ENCODE measurements at places on chromosomes 5 and 9.

- DNase-seq, result no peak
Observed at GRCh38 chr9:83032065-83032625, 30.8 kb downstream of the RASEF start.

GRCh38 chr5:126794157-126794828 is 17.4 kb downstream of the LMNB1 start:
- no peak for DNase-seq

- DNase-seq, result no peak
Observed at GRCh38 chr5:67771791-67772190, 443.8 kb upstream of the PIK3R1 start.

GRCh38 chr5:125856949-125857348 is 566.3 kb upstream of the GRAMD2B start:
- DNase-seq, result no peak

DNA sequence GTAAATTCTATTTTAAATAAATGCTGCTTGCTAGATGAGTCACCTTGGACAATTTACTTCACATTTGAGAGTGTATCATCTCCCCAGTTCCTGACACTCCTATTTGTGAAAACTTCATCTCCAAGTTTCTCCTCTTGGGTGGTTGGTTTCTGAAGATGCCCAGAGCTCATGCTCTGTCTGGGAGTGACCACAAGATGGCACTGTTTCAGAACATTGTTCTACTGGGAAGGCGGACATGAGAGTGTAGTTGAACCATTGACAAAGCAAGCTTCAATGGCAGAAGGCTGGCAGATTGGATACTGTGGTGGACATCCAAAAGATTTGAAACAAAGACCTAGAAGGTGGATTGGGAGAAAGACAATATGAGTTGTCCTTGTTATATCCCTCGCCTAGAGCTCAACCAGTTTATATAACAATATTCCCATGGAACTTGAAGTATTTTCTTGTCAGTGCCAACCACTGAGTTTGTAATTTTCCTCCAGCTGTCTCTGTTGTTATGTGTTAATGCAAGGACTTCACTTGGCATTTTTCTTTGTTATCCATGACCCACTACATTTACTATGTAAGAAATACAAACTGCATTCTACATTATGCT is 234.3 kb upstream of the ANKH start:
- DNase-seq, result peak; percentile 76

GRCh38 chr9:116940614-116941215 is 253.6 kb downstream of the TRIM32 start:
- no peak for DNase-seq

DNA sequence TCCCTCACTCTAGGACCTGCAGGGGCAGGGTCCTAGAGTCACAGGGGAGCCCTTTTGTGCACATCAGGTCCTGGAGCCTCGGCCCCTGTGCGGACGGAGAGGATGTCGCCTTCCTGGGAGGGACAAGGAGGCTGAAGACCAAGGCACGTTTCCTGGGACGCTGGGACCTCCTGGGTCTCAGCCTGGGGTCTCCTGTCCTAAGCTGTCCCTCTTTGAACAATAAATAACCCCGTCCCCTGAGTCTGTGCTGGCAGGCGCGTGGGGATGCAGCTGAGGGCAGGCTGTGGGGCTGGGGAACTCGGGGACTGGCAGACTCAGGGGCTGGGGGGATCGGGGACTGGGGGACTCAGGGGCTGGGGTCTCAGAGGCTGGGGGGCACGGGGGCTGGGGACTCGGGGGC is 31.1 kb downstream of the PAEP start:
- DNase-seq, result no peak

DNA sequence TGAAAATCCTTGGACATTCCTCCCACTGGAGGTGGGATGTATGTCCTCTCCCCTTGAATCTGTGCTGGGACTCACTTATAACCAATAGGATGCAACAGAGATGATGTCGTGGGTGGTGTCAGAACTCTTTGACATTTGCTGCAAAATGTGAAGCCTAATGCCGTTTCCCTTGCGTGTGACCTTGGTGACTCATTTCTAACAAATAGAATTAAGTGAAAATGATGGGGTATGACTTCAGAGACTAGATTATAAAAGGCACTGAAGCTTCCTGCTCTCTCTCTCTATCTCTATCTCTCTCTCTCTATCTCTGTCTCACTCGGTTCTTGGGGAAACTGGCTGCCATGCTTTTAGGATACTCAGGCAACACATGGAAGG is 126.1 kb upstream of the STC2 start:
- DNase-seq, result no peak
